ENCODE measurements at places on chromosomes 2 and 18. TPM values are rescaled to one million over a fixed set of nuclear protein-coding genes. Genes with fewer than 3 reads are reported as not detected.

The NOL4 gene
- total RNA-seq, result not detected

GRCh38 chr2:95285542-95285932 lies 11.3 kb downstream of the PROM2 start:
- DNase-seq, result no peak

DNA sequence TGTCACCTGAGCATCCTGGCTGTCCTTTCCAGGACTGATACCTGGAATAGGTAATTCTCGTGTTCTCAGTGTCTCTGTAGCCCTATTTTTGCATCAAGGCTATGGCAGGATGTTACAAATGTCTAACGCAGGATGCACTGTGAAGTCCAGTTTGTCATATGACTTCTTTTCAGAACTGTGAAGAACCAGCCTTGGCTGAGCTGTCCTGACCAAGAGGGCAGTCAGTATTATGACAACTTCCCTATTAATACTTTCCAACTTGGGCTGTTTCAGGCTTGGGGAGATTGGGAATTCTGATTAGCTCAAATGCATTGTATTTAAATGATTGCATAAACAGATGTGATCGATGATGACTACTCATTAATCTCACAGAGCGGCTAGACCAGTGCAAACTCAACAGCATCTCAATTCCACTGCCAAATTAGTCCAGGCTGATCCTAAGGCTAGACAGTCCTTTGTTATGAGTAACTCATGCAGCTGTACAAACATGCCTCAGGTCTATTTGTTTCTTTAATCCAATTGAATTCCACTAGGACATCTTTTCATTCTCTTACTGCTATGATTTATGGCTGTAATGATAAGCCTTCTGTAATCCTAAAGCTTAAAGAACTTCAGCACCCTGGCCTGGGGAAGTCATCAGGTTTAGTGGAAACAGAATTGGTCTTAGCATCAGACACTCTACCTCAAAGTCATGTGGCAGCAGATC lies 331.6 kb downstream of the KCNS3 start:
- DNase-seq, result no peak

The PROM2 gene
- 0.54 TPM for total RNA-seq

- peak; percentile 61 for DNase-seq
These were observed 550 bp downstream of the MFSD6 start for GRCh38 chr2:190408538-190409271.

The ATG9A gene
- 120 TPM for total RNA-seq

The IL36A gene
- not detected for total RNA-seq

The TM4SF20 gene
- not detected for total RNA-seq

DNA sequence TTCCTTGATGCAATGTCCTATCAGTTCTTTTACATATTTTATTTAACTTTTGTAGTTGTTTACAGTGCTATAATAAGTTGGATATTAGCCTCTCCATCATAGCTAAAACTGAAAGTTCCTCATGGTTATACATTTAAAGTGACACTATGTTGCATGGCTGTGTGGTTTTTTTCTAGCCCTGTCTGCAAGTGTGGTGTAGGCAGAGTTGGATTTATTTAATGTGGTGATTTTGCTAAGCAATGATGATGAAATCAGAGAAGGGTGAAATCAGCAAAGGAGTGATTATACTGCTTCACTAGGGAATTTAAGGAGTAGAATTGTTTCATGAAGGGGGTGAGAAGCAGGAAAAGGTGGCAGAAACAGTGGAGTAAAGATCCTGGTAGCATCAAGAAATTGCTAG lies 18.3 kb upstream of the ENOSF1 start:
- DNase-seq, result no peak

DNA sequence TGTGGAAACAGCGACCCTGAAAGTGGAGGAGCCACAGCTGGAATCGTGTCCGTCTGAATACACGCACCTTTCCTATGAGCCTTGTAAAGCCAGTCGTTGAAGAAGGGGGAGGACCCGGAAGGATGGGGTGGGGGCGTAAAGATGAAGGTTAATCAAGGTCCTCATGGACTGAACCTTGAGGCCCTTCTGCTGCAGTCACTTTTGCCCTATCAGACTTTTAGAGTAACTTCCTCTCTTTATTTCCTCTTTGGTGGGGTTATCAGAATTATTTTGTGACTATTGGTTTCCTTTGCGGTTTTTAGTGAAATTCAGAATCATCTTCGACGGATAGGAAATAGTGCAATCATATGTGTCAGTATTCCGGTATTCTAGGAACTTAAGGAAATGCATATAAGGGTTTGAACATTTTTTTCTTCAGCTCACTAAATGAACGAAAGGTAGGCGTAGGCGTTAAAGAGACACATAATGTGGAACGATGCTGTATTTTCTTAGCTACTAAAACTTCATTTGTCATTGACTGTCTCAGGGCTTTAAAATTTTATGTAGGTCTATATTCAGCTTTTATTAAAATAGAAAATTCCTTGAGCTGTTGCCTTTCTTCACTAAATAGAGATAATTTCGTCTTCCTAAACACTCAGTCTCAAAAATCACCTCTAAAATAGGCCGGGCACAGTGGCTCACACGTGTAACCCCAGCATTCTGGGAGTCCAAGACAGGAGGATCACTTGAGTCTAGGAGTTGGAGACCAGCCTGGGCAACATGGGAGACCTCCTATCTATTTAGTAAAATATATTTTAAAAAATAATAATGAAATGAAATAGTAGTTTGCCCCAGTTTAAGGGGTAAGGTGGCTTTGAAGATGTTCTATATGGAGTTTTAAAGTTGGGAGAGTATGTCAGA lies 1.4 kb upstream of the YES1 start:
- DNase-seq, result no peak

DNA sequence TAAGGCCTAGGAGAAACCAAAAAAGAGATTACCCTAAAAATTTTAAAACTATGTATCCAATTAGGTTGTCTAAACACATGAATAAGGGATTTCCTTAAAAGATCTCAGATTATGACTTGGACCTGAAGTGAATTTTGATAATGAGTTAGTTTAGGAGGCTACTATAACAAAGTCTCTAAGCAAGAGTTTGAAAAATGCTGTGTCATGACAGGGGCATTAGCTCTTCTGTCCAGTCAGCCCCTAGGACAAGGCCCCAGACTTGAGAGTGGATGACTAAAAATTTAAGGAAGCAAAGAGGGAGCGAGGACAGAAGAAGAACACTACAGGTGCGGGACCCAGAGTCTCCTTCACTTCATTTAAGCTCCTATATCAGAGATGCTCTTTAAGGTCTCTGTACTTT lies 135.9 kb downstream of the DTNB start:
- DNase-seq, result no peak

GRCh38 chr2:210460322-210461227 lies 16.0 kb downstream of the LANCL1 start:
- DNase-seq, result no peak

GRCh38 chr2:235766278-235766677 lies 272.4 kb downstream of the AGAP1 start:
- no peak for DNase-seq

Data from psoas muscle (tissue), 8 donors.